ENCODE measurements at places on chromosomes 5 and 9.

- no peak for DNase-seq
These were observed 94.8 kb downstream of the NUDT12 start for GRCh38 chr5:103467831-103468230.

- no peak for DNase-seq
These were observed 54.9 kb upstream of the OSMR start for GRCh38 chr5:38790891-38791290.

- DNase-seq: no peak
These were observed 71.5 kb downstream of the INVS start for GRCh38 chr9:100170556-100170955.

DNA sequence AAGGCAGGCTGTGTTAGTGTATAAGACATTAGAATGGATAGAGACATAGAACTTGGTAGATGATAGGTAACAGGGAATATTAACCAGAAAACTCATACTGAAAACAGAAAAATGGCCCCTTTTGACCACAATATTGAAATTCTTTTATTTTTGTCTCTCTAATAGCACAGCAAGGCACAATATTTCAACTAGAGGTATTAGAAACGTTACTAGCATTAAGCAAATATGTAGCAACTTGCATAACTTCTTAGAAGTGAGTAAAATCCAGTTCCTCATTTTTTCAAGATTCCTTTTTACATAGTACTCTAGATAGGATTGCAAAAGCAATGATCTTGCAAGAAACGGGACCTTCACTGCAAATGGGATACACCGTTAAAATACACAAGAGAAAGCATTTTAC is 102.7 kb upstream of the VCAN start:
- DNase-seq: no peak

- DNase-seq: no peak
These were observed 725.3 kb upstream of the PTPRD start for GRCh38 chr9:11338130-11338529.

- DNase-seq: no peak
These were observed 20.4 kb upstream of the SMC2 start for GRCh38 chr9:104073770-104074133.

DNA sequence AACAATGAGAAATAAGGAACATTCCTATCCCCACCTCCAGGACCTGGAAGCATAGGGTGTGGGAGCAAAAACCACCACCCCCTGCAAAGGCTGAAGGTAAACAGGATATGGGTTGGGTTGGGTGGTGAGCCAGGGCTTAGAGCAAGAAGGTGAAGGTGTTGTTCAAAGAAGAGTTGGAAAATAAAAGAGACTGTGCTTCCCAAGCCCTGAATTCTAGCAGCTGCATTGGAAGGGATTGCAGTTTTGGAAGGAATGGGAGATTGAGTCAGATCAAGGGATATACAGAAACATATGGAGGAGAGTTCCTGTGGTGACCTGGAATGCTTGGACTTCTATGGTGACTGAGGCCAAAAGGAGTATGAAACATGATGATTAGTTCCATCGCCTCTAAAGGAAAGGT is 24.7 kb upstream of the MTAP start:
- peak; percentile 93 for DNase-seq

DNA sequence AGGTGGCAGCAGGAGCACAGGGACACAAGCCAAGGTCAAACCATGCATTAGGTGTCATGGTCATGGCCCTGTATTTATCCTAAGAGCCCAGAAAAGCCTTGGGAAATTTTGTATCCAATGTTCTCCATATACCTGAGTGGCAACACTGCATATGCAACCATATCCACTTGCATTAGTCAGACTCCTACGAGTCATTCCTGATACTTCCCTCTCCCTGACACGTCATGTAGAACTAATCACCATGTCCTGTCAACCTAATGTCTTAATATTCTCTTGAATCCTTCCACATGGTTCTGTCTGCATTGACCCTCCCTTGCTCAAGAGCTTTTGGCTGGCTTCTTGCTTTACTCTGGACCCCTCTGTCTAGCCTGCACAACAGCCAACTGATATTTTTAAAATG is 9.4 kb downstream of the SCGB3A2 start:
- no peak for DNase-seq

GRCh38 chr9:132049900-132050299 is 29.8 kb downstream of the MED27 start:
- no peak for DNase-seq

GRCh38 chr9:131915181-131915580 is 164.5 kb downstream of the MED27 start:
- DNase-seq: no peak

GRCh38 chr9:77023726-77024125 is 4.3 kb downstream of the FOXB2 start:
- DNase-seq: no peak

GRCh38 chr5:147869112-147869511 is 9.4 kb upstream of the SCGB3A2 start:
- DNase-seq: no peak

DNA sequence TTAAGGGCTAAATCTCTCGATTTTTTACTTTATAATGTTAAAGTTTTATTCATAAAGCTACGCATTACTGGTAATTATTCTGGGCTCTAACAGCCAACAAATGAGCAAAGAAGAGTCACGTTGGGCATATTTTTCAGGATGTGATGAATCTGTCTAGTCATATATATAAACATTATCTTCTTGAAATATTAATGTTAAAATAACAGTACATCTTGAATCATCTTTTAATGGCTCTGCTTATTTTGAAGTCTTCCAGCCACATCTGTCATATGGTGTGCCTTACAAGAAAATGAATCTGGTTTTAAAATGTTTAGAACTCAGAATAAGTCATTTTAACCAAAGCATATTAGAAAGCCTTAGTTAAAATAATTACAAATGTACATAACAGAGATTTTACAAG is 96.9 kb downstream of the CWC27 start:
- DNase-seq: no peak

DNA sequence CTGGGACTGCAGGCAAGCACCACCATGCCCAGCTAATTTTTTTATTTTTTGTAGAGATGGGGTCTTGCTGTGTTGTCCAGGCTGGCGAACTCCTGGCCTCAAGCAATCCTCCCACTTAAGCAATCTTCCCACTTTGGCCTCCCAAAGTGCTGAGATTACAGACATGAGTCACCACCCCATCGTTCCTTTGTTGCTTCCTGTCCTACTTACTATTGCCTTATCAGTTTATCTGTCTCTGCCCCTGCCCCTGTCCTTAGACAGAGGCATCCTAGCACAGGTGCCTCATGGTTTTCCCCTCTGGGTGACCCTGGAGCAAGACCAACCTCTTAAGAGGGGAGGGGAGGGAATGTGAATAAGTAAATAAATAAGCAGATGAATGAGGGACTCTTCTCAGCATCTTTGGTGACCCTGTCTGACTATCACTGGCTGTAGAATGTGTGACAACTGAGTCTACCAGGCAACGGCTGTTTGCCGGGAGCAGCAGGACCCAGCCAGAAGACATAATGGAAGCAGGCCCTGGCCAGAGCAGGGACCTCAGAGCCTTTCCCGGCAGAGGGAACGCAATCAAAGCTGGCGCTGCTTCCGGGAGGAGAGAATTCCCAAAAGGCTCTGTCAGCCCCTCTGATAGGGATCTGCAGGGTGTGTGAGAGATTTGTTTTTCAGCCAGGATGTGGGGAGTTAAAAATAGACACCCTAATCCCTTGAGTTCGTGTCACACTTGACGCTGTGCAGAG is 43.8 kb upstream of the DAB2IP start:
- no peak for DNase-seq

DNA sequence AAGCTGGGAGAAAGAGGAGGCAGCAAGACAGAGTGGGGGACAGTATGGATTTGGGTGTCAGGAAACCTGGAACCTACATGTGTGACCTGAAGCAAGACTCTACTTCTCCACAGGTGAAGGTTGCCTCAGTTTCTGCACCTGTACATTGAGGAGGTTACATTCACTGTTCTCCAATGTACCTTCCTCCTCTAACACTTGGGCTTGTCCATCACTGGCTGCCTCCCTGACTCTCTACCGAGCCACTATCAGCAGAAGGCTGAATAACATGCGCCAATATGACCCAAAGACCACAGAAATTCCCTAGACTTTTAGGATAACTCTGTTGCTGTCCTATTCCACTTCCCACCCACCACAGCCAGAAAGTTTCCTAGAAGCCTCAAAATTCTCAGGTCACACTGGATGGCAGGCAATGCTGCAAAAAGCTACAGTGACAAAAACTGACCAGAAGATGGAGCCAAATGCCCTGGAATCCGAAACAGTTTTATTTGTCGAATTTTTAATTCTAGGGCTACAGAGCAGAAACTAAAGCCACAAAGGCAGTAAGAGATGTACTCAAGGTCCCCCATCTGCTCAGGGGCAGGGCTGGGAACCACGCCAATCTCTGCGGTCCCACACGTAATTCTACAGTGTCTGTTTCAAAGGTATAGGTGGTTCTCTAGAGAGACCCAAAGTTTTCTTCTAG is 64.4 kb downstream of the FAM114A2 start:
- DNase-seq: peak; percentile 20

GRCh38 chr5:56072863-56073766 is 78.4 kb upstream of the IL6ST start:
- no peak for DNase-seq

- DNase-seq: no peak
These were observed 26.6 kb downstream of the GRAMD2B start for GRCh38 chr5:126449751-126450271.

GRCh38 chr9:115671963-115672305 is 481.7 kb upstream of the PAPPA start:
- no peak for DNase-seq

DNA sequence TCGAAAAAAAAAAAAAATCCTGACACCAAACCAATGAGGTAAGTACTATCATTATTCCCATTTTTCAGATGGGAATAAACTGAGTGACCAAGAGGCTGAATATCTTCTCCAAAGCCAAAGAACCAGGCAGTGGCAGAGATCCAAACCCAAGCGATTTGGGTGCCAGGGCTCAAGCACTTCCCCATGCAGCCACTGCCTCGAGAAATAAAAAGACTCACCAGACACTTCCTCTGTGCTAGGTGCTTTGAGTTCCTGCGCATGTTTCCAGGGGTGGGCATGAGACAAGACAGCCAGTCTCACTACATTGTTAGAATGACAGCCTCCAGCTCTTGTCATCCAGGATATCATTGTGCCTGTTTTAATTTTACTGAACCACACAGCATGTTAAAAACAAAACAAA is 2.3 kb upstream of the RPL26L1 start:
- no peak for DNase-seq

DNA sequence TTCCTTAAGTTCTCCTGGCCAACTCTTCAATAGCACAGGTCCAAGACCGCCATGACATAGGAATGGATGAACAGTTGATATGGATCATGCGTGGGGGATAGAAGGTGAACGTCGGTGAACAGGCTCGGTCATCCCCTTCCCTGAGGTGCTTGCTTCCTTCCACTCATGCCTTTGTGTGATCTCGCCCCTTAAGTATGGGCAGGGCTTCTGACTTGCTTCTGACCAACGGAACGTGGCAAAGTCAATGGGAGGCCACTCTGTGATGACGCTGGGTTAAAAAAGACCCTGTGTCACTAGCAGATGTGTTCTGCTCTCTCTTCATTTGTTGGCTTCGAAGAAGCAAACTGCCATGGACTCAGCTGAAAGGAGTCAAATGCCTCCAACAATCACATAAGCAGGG is 240.5 kb upstream of the TUT7 start:
- no peak for DNase-seq

GRCh38 chr5:114789773-114790402 is 379.8 kb downstream of the TRIM36 start:
- DNase-seq: peak; percentile 3

DNA sequence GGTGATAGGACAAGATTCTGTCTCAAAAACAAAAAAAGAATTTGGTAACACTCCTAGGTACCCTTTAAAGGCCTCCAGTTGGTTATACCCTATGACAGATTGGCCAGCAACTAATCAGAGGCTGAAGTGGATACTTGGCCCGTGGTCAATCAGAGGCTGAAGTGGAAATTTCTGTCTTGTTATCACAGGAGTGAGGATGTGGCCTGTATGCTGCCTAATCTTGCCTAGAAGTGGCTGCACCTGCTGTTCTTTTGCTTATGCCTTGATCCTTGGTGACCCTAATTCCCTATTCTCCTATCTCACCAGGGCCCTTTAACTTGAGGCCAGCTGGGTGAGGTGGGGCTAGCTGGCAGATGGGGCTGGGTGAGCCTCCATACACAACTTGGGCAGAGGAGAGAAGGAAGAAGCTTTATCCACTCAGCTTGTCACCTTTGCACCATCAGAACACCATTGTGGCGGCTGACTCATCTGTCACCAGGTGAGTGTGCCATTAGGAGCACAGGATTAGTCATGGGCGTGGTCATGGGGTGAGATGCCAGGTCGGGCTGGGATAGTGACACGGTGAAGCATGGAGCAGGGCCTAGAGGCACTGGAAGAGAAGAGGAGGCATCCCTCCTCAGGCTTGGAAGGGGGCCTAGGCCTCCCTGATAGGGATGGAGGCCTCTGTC is 41.5 kb downstream of the SAR1B start:
- DNase-seq: no peak

GRCh38 chr9:7298123-7298522 is 501.5 kb downstream of the DMAC1 start:
- DNase-seq: no peak

DNA sequence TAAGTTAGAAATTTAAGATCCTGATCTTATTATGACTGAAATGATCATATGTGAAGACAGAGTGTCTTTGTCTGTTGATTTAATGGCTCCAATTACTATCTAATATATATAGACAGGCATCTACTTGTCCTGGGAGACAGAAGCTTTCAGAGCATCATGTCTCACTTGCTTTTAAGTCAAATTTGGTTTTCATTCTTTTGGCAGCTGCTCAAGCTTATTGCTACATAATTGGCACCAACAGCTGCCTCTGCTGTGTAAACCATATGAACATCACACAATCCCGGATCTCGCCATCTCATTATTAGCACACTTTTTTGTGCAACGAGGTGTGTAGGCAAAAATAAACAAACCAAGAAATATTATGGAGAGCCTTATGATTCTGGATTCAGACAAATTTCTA is 1717.9 kb downstream of the EFNA5 start:
- DNase-seq: no peak

GRCh38 chr9:104240890-104241289 is 146.8 kb downstream of the SMC2 start:
- DNase-seq: no peak

GRCh38 chr5:8473827-8474568 is 605.0 kb downstream of the MTRR start:
- DNase-seq: no peak

- DNase-seq: no peak
These were observed 24.8 kb downstream of the PPP3R2 start for GRCh38 chr9:101569741-101570501.

- no peak for DNase-seq
These were observed 1.2 kb upstream of the DMRT1 start for GRCh38 chr9:840343-840742.

GRCh38 chr9:970151-970996 is 6.1 kb upstream of the DMRT3 start:
- no peak for DNase-seq

GRCh38 chr5:13698885-13699284 is 245.6 kb downstream of the DNAH5 start:
- DNase-seq: no peak

GRCh38 chr9:121658166-121658565 is 6.7 kb downstream of the DAB2IP start:
- DNase-seq: no peak
